ENCODE measurements at places on chromosomes 4 and X.

GRCh38 chr4:76867880-76868655 lies 29.9 kb downstream of the SOWAHB start:
- DNase-seq: no peak
- H3K27me3 ChIP-seq: no peaks in the 10 kb centered on the region
- H3K4me1 ChIP-seq: no peaks in the 10 kb centered on the region
- H3K4me3 ChIP-seq: no peak overlapping the region

DNA sequence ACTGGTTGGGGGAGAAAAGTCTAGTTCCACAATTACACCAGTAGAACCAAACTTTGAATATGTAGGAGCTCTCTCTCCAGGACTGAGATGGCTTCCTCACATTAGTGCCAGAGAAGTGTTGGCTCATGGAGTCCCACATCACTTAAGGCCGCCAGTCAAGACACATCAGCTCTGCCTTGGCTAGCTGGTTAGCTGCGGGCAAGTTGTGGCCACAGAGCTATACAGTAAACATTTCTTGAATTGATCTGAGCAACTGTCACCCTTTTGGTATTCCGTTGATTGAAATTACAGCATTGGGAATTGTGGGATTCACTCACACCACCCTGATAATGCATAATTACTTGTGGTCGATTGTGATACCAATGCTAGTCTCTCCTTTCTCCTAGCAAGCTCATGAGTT lies 76.2 kb downstream of the LNX1 start:
- peaks cover 10% of the 10 kb centered on the region for H3K4me1 ChIP-seq
- H3K27me3 ChIP-seq: no peaks in the 10 kb centered on the region
- no peaks in the 10 kb centered on the region for H3K36me3 ChIP-seq
- no peak for DNase-seq
- H3K4me3 ChIP-seq: no peak overlapping the region
- no peak overlapping the region for H3K27ac ChIP-seq

GRCh38 chr4:151833174-151833573 lies 72.4 kb upstream of the GATB start:
- H3K36me3 ChIP-seq: no peaks in the 10 kb centered on the region
- H3K27me3 ChIP-seq: no peaks in the 10 kb centered on the region
- no peak overlapping the region for H3K27ac ChIP-seq
- H3K4me3 ChIP-seq: no peak overlapping the region
- DNase-seq: no peak

GRCh38 chrX:123764967-123765871 lies 32.4 kb upstream of the THOC2 start:
- peak overlapping the region; percentile 64 for H3K27ac ChIP-seq
- H3K27me3 ChIP-seq: no peaks in the 10 kb centered on the region
- H3K4me1 ChIP-seq: no peaks in the 10 kb centered on the region
- H3K36me3 ChIP-seq: no peaks in the 10 kb centered on the region

DNA sequence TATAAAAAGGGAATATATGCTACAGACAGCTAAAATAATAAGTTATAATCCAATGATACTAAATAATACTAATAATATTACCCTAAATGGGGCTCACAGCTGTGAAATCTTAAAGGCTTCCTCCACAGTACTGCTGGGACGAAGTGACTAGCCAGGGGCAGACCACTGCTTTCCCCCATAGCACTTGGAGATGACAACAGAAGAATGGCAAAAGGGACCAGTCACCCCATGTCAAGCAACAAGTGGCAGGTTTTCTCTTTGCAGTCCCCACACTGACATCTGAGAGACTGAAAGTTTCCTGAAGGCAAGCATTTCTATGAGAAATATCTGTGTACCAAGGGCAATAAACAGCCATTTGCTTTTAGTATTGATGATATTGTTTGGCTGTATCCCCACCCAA lies 173.5 kb upstream of the GPC4 start:
- DNase-seq: no peak
- no peaks in the 10 kb centered on the region for H3K36me3 ChIP-seq
- no peaks in the 10 kb centered on the region for H3K27me3 ChIP-seq
- H3K4me1 ChIP-seq: no peaks in the 10 kb centered on the region
- no peak overlapping the region for H3K4me3 ChIP-seq

DNA sequence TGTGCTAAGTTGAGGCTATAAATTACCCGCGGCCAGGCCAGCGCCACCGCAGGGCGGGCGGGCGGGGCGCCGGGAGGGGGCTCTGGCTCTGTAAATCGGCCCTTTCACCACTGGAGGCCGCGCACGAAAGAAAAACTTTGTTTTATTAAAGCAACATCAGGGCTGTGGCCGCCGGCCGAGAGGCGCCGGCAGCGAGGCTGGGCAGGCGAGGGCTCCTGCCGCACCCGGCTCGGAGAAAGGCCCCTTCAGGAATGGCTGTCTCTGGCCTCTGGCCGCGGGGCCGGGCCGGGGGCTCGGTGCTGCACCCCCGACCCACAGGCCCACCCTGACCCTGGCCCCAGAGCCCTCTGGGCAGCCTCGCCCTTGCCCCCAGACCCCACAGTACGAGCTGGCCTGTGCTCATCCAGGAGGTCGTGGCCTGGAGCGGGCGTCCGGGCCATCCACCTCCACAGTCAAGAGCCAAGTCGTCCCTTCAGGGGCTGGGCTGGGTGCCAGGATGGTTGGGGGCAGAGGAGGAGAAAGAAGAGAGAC lies 29.5 kb upstream of the FGFR3 start:
- no peak overlapping the region for H3K27ac ChIP-seq
- H3K4me3 ChIP-seq: peak overlapping the region; percentile 21
- no peak for DNase-seq
- H3K27me3 ChIP-seq: no peaks in the 10 kb centered on the region

DNA sequence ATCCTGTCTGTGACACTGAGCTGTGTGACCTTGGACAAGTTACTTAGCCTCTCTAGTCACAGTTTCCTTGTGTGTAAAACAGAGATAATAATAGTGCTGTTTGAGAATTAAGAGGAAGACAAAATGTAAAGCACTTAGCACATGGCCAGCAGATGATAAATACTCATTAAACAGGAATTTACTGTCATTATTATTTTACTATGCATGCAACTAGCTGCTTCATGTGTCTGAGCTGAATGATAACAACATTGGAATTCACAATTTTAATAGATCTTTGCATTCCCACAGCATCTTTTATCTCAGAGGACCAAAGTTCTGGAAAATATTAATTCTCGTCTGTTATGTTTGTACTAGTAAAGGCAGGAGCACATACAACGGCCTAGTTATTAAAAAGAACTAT lies 79.2 kb upstream of the TET2 start:
- no peaks in the 10 kb centered on the region for H3K4me1 ChIP-seq
- no peak overlapping the region for H3K4me3 ChIP-seq
- DNase-seq: no peak
- H3K27me3 ChIP-seq: no peaks in the 10 kb centered on the region
- H3K27ac ChIP-seq: no peak overlapping the region

DNA sequence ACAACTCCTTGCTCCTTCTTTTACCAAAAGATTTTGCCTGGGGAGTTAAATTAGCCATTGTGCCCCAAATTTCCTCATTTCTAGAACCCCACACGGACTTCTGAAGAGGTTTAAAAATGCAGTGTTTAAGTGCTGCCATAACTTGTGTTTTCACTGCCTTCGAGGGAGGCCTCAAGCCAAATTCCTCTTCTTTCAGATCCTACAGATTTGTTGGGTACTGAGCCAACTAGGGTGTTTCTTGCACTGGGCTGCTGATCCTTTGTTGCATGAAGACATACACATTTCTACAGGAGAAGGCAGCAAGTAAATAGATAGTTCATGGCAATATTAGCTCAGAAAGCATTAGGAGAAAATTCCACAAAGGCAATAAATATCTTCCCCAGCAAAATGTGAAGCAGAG lies 43.8 kb downstream of the GLRA2 start:
- no peak overlapping the region for H3K27ac ChIP-seq
- no peak for DNase-seq
- H3K36me3 ChIP-seq: no peaks in the 10 kb centered on the region
- no peaks in the 10 kb centered on the region for H3K27me3 ChIP-seq
- no peak overlapping the region for H3K4me3 ChIP-seq

GRCh38 chr4:95556207-95556859 lies 7.6 kb upstream of the UNC5C start:
- H3K4me1 ChIP-seq: no peaks in the 10 kb centered on the region
- DNase-seq: no peak
- H3K4me3 ChIP-seq: no peak overlapping the region
- no peaks in the 10 kb centered on the region for H3K27me3 ChIP-seq
- H3K36me3 ChIP-seq: no peaks in the 10 kb centered on the region

- H3K4me1 ChIP-seq: no peaks in the 10 kb centered on the region
- H3K27ac ChIP-seq: no peak overlapping the region
- DNase-seq: no peak
- H3K27me3 ChIP-seq: no peaks in the 10 kb centered on the region
- H3K4me3 ChIP-seq: no peak overlapping the region
- no peaks in the 10 kb centered on the region for H3K36me3 ChIP-seq
Measured at GRCh38 chrX:107968623-107969022, 13.5 kb downstream of the TEX13B start.

GRCh38 chr4:119035951-119036737 lies 99.5 kb upstream of the MYOZ2 start:
- H3K27me3 ChIP-seq: no peaks in the 10 kb centered on the region
- no peak overlapping the region for H3K4me3 ChIP-seq
- peak overlapping the region; percentile 44 for H3K27ac ChIP-seq
- H3K4me1 ChIP-seq: peaks cover 28% of the 10 kb centered on the region

GRCh38 chrX:551306-551705 lies 79.3 kb upstream of the SHOX start:
- H3K36me3 ChIP-seq: no peaks in the 10 kb centered on the region
- H3K27ac ChIP-seq: no peak overlapping the region
- no peak overlapping the region for H3K4me3 ChIP-seq
- no peak for DNase-seq
- H3K27me3 ChIP-seq: no peaks in the 10 kb centered on the region
- H3K4me1 ChIP-seq: no peaks in the 10 kb centered on the region

GRCh38 chr4:107363125-107363524 lies 327.0 kb upstream of the DKK2 start:
- H3K4me1 ChIP-seq: no peaks in the 10 kb centered on the region
- no peaks in the 10 kb centered on the region for H3K36me3 ChIP-seq
- no peak overlapping the region for H3K4me3 ChIP-seq

GRCh38 chr4:85720735-85721134 lies 245.8 kb downstream of the ARHGAP24 start:
- no peaks in the 10 kb centered on the region for H3K27me3 ChIP-seq
- no peak overlapping the region for H3K27ac ChIP-seq
- H3K4me3 ChIP-seq: no peak overlapping the region
- no peaks in the 10 kb centered on the region for H3K36me3 ChIP-seq
- H3K4me1 ChIP-seq: peaks cover 5% of the 10 kb centered on the region

DNA sequence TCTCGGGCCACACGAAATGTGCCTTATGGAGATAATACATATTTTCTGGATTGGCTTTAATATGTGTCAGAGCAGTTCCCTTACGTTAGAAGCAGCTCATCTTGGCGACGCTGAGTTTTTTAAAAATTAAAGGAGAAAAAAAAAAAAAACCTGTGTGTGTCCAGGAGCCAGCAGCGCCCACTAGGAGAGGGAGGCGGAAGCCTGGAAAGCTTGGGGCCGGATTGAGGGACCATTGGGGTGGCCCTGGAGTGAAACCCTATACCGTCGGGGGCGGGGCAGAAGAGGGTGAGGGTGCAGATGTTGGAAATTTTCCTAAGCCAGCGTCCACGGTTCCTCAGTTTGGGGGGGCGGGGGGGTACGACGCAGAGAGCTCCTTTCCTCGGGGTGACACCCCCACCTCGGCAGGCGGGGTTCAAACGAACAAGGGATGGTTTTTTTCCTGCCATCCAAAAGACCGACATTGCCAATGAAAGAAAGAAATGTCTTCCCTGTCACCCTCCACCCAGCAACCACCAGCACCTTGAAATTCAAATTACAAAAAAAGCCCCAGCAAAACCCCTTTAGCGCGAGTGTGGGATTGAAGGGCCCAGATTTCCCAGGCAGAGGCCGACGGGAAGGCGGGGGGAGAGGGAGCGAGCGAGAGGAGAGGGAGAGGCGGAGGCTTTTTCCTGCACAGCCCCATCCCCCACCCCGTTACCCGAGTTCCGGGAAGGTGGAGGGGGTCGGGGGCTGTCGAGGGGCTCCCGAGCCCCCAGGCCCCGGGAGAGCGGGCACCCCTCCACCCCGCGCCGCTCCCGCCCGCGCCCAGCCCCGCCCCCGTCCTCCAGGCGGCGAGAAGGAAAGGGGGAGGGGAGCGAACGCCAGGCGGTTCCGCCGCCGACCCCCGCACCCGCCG lies 859 bp downstream of the SMARCA1 start:
- no peaks in the 10 kb centered on the region for H3K27me3 ChIP-seq
- H3K4me3 ChIP-seq: peak overlapping the region; percentile 58
- no peaks in the 10 kb centered on the region for H3K4me1 ChIP-seq
- peak overlapping the region; percentile 79 for H3K27ac ChIP-seq

DNA sequence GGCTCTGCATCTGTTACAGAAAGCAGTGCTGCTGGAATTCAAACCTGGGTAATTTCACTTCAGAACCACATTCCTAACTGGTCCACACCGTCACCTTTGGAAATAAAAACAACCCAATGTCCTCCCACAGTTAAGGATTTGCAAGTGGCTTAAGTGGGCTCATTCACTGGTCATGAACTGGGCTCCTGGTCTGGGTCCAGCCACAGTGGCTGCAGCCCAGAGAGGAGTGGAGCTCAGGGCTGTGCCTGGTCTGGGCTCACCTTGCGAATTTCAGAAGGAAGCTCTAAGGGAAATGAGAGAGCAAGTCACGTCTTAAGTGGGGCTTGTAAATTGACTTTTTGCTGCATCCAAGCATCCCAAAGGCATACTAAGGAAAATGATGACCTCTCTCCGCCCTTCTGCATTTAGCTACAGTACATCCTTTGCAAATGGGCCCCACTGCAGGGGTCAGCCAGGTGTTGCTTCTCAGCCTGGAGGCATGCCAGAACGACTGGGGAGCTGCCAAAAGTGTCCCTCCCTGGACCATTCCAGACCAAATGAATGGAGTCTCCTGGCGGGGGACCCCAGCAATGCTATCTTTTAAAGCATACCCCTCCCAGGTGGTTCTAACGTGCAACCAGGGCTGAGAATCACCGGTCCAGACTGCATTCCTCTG lies 25.6 kb upstream of the CRMP1 start:
- H3K4me1 ChIP-seq: no peaks in the 10 kb centered on the region
- H3K4me3 ChIP-seq: no peak overlapping the region
- no peaks in the 10 kb centered on the region for H3K36me3 ChIP-seq
- no peaks in the 10 kb centered on the region for H3K27me3 ChIP-seq
- no peak for DNase-seq
